ENCODE measurements at places on chromosomes 12 and 14. TPM values are rescaled to one million over a fixed set of nuclear protein-coding genes. Genes with fewer than 3 reads are reported as not detected.

GLIPR1L1 gene
- total RNA-seq, result not detected

NRL gene
- 2.4 TPM for total RNA-seq

SYCP3 gene
- 0.15 TPM for total RNA-seq

STAT2 gene
- total RNA-seq, result 200 TPM

TCTN2 gene
- 9.0 TPM for total RNA-seq

INHBC gene
- total RNA-seq, result not detected

HOXC13 gene
- total RNA-seq, result 0.15 TPM

ADAM21 gene
- total RNA-seq, result 1.7 TPM

CLEC7A gene
- total RNA-seq, result not detected

All from renal cortical epithelial cell (primary cell).